HAP-1 (cell line): ENCODE measurements at places on chromosomes 6 and 20.

- no peak for DNase-seq
Observed at GRCh38 chr6:136474241-136474640, 76.0 kb downstream of the MAP7 start.

- no peak for DNase-seq
Observed at GRCh38 chr20:21126581-21126870, 644 bp downstream of the KIZ start.

GRCh38 chr20:36792422-36792821 is 18.9 kb upstream of the DSN1 start:
- peak; percentile 48 for DNase-seq

- no peak for DNase-seq
Observed at GRCh38 chr6:65199683-65200082, 507.3 kb downstream of the EYS start.

DNA sequence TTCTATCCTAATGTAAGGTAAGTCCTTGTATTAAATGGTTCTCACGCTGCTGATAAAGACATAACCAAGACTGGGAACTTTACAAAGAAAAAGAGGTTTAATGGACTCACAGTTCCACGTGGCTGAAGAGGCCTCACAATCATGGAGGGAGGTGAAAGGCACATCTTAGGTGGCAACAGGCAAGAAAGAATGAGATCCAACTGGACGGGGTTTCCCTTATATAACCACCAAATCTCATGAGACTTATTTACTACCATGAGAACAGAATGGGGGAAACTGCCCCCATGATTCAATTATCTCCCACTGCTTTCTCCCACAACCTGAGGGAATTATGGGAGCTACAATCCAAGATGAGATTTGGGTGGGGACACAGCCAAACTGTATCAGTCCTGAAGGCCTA is 136.6 kb downstream of the HTR1B start:
- DNase-seq: no peak

DNA sequence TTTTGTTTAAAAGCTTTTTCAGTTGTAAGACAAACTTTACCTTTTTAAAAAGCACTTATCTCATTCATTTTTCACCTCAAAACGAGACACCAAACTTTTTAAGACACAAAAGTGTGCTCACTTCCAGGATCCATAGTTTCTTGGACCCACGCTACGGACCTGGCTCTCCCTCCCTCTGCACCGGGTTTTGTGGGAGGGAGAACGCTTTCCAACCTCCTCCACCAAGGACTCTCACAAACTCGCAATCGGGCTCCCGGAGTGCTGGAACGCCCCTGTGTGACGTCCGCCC is 436 bp downstream of the CAGE1 start:
- peak; percentile 32 for DNase-seq

DNA sequence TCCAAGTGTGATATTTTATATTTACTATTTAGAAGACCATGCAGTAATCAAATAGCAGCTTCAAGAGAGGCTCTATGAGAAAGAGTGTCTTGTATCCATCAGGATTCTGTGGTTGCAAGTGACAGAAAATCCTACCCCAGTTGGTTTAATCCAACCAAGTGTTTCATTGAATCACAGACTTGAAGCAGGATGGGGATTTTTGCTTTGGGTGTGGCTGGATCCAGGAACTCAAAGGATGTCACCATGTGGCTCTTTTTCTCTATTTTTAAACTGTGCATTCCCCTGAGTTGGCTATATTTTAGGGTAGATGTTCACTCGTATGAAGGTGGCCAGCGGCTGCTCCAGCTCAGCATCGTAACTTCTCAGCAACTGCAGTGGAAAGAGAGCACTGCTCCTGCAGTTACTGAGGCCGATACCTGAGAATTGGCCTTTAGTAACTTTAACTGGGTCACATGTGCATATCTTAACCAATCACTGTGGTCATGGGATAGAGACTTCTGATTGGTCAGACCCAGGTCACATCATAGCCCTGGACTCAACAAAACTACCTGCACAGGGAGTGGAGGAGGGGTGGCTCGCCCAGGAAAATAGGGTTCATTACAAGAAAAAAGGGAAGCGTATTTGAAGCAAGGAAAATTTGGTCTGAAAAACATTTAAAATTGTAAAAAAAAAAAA is 396.1 kb upstream of the SULF2 start:
- DNase-seq: no peak

DNA sequence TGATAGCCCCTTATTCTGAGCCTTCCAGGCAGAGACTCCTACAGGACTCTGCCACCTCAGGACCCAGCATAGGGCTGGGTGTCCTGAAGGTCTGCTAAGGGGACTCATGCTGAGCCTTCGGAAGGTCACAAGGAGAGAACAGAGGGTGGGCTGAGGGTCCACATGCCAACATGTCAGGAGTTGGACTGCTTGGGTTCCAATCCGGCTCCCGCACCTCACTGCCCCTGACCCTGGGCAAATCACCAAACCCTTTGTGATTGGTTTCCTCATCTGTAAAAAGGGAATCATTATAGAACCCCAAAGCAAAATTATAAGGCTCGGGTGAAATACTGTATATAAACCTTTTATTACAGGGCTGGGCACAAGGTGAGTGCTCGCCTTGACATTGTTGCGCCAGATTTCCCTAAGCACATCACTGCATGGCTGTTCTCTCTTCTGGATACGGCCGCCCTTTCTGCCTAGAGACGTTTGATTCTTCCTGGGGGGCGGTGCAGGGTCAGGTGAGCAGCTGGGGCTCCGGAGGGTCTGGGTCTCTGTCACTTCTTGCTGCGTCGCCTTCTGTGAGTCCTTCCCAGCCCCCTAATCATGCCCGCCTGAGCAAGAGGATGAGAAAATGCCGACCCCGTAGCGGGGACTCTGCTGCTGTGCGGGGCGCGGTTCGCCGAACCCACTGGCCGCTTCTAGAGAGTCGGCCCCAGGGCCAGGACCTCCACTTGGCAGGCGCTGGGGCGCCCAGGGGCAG is 90.5 kb upstream of the EPB41L1 start:
- peak; percentile 18 for DNase-seq

GRCh38 chr6:2242311-2242710 is 3.1 kb downstream of the GMDS start:
- DNase-seq: no peak

GRCh38 chr6:105994118-105994590 is 92.0 kb upstream of the PRDM1 start:
- DNase-seq: peak; percentile 36

- DNase-seq: no peak
Observed at GRCh38 chr6:161804838-161805237, 531.0 kb upstream of the AGPAT4 start.

DNA sequence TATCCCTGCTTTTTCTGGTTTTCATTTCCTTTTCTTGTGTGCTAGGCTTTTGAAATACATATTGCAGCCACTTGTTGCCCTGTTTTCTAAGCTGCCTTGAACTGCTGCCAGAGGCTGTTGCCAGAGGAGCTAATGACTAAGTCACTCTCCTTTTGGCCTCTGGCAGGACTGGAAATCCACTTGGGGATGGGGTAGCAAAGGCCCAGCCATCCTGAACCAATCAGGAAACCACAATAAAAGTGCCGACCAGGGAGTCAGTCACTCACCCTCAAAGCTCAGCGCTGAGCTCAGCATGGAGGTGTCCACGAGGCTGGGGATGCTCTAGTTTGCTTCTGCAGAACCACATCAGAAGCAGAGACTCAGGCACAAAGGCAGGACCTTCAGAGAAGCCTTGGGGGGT is 813.0 kb downstream of the DHX35 start:
- no peak for DNase-seq

- DNase-seq: no peak
Observed at GRCh38 chr6:168274037-168274952, 45.3 kb downstream of the DACT2 start.

DNA sequence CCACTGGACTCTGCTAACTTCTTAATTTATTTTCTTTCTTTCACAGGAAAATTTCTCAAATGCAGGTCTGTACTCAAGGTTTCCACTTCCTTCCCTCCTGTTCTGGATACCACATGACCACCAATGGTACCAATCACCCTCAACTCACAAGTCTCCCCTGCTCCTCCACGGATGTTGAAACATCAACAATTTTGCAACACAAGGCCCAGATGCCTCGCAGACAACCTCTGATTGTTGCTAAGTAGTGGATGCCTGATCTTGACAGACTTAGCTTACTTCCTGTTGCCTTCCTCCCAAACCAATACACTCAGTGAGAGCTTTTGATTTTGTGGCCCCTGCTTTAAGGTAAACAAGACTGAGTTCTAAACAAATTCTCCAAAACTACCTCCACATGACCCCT is 146.6 kb downstream of the FRK start:
- no peak for DNase-seq

DNA sequence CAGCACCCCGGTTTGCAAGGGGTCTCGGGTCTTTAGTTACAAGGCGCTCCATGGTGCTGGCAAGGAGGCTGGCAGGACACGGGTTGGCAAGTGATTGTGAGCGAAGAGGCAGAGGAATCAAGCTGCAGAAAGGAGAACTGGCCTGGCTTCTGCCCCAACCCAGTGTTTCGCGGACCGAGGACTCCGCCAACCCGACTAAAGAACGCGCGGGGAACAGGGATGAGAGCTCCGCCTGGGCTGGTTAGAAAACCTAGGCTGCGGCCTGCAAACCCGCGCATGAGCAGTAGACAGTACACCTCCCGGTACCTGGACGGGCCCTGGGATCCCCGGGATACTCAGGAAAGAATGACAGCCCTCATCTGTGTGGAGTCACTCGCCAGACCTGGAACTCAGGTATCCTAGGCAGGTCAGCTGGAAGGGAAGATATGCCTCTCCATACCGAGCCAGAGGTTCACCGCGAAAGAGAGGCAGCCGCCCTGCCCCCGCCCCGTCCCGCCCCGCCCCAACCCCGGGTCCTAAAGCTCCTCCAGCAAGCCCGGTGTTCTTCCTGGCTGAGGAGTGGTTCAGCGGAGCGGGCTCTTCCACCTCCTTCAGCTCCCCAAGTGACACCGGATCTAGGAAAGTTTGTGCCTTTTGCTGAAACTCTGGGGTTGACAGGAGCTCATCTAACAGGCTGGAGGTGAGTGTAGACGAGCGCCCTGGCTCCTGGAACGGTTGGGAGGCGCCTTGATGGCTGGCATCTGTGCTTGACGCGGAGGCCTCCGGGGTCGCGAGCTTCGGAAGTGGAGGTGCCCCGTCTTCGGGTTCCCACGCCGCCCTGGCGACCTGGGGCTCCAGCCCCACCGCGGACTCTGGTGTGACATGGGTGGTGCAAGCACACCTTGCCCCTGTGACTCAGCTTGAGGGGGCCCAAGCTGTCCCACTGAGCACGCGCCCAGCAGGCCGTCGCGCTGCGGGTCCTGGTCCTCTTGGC is 1847.3 kb upstream of the DEFB115 start:
- DNase-seq: no peak

GRCh38 chr6:129454488-129454887 is 255.5 kb downstream of the ARHGAP18 start:
- no peak for DNase-seq

DNA sequence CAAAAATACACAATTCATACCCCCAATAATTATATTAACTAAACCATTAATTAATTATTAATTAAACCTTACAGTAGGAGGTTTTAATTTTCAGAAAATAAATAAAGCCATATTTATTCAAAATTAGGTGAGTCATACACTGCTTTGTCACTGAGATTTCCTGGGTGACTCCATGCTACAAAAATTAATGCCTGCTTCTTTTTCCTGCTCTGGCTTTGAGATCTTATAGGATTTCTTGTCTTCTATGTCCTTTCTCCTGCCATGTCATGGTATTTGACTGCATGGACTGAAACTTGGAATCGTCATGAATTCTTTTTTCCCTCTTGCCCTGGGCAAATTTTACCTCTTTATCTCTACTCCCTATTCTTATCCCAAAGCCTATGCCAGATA is 133.2 kb downstream of the PHACTR1 start:
- DNase-seq: no peak

DNA sequence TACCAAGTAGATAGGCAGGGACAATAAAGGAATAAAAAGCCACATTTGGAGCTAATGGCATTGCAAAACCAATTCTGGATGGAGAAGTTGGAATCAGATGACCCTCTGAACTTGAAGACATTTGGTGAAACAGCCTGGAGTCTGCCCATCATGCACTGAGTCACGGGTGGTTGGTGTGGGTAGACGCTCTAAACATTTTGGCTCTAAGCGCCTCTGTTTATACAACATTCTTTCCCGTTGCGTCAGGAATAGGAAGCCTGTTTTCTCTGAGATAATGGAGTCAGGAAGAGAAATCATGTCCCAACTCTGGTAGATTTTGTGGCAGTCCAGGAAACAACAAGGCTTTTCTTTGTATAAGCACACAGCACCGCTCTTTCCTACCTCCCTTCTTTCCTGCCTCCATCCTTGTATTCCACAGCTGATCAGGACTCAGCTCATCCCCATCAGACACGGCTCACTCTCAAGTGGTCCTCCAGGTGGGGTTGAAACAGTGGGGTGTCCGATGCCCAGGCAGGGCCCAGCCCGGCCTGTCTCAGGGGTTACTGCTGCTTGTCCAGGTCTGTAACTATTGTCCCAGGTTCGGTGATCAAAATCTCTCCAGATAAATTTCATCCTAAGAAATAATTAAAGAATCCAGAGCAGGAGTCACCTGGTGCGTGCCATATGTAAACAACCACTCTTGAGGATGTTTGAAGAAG is 12.1 kb upstream of the RAMACL start:
- no peak for DNase-seq

DNA sequence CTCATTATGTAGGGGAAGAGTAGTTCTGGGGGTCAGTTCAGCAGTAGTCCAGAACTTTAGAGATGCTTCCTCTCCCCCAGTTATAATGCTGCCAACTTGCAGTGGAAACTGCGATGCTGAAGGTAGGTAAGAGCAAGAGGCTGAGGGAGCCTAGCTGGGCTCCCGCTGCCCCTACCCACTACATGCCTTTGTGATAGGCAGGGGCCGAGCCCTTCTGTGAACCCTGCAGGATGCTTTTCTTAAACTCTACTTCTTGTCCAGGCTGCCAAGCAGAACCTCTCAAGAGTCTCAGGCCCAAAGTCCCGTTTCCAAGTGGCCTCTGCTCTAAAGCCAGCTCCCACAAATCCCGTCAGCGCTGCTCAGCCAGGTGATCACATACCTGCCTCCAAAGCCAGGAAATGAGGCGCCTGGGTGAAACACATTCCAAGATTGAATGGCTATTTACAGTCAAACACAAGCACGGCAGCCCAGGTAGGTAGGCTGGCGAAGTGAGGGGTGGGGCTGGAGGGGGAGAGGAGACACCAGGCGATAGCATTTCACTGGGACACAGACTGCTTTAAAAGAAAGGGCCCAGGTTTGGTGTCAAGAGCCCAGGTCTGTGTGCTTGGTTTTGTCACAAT is 150.7 kb downstream of the CD24 start:
- no peak for DNase-seq

GRCh38 chr6:56223995-56224394 is 23.4 kb downstream of the COL21A1 start:
- no peak for DNase-seq

- no peak for DNase-seq
Observed at GRCh38 chr20:856361-856775, 22.9 kb downstream of the FAM110A start.

DNA sequence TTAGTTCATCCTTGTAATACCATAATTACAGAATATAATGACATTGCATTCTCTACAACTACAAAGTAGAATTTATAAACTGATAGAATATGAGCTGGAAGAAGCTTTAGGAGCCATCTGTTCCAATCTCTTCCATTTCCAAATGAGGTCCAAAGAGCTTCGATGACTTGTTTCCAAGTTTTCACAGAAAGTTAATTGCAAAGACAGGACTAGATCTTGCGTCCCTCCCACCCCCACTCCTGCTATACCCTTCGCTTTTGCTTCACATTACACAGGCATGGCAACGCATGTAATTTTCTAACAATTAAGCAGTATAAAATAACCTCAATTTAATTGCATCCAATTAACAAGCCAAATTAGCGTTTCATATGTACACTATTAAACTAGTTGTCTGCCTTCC is 7.0 kb downstream of the HIVEP2 start:
- DNase-seq: no peak

GRCh38 chr6:16850681-16851026 is 89.4 kb upstream of the ATXN1 start:
- DNase-seq: peak; percentile 62
